ENCODE measurements at places on chromosomes 1 and 21.

DNA sequence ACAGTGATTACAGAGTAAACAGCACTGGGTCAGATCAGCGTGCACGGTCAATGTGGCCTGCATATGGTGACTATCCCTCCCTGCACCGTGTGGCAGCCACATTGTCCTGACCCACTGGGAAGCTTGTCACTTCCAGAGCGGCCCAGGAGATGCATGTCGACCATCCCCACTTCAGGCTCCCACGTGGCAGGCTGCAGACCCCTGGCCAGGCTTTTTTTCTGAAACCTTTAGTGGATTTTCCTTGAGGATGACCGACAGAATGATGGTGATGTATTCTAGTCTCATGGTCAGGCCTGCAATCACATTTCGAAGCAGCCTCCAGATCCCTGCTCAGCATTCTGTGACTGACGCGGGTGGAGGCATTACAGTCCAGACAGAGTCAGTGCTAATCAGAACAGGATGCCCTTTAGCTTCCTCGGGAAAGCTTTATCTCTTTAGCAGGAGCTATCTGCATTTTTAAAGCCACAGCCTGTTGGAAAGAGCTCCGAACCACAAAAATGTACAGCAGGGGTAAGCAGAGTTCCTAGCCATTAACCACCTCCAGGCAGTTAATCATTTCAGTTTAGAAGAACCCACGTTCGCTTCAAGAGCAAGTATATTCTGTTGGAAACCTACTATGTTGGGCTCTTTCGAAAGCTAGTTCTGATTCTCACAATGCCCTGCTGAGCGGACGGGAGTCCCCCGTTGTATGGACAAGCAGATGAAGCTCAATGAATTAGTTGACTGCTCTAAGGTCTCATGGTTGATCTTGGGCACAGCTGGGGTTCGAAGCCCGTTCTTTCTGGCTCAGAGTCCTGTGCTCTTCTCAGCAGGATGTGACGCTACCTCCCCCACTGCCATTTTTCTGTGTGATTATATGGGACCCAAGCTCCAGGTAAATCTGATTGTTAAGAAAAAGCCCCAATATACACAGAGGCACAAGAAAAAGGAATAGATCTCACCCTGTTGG is 56.5 kb downstream of the IRF2BP2 start:
- no peak for DNase-seq

DNA sequence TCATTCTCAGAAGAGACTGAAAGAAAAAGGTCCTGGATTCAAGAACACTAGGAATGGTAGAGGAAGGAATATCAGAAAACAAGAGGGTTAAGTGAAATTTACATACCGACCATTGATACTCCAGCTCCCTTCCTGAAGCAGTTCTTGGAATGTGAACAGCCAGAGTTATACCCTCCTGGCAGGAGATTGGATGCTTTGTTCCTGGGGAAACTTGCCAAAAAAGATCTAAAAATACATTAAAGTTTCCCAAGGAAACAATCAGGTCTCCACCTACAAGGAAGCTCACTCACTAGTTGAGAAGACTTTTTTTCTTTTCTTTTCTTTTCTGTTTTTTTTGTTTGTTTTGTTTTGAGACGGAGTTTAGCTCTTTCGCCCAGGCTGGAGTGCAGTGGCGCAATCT is 91.1 kb downstream of the HLX start:
- no peak for DNase-seq

DNA sequence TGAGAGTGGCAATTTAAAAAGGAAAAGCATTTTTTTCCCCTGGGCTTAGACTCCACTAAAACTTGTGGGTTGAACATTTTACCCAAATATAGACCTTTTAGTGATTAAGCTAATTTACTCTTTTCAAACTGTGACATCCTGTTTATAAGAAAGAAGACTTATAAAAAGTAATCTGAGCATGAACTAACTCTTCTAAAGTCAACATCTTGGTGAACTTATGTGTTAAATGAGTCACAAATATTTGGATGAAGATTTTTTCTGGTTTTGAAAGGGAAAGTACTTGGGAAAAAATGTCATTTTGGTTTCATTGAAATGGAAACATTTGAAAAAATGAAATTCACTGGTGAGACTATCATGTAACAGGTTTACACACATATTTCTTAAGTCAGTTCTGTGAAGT is 109.8 kb downstream of the KCNK2 start:
- DNase-seq, result no peak

- DNase-seq, result no peak
These were observed 87.9 kb downstream of the PTPRU start for GRCh38 chr1:29324202-29324601.

- peak; percentile 74 for DNase-seq
These were observed 4.9 kb upstream of the ALDH4A1 start for GRCh38 chr1:18907021-18907916.

GRCh38 chr1:228172591-228173527 is 7.3 kb downstream of the IBA57 start:
- no peak for DNase-seq

GRCh38 chr1:51875291-51875772 is 3.2 kb downstream of the NRDC start:
- no peak for DNase-seq

DNA sequence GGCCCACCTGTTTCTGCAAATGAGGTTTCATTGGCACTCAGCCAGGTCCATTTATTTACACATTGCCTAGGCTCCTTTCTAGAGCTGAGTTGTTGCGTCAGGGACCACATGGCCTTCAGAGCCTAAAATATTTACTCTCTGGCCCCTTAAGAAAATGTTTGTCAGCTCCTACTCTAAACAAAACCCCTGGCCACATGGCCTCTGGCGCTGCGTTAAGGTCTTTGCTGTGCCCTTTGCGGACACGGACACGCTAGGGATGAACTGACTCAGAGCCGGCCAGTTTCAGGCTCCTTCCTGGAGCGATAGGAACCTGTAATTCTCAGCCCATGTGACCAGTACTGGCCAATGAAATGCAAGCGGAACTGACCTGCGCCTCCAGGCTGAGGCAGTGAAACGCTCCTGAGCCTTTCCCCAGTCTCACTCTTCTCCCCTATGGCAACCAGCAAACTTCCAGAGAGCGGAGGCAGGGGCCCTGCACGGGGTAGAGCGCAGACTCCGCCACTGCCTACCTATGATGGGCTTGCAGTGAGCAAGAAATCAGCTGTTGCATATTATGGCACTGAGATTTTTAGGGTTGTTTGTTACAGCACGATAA is 160.3 kb downstream of the ETS2 start:
- DNase-seq, result no peak

DNA sequence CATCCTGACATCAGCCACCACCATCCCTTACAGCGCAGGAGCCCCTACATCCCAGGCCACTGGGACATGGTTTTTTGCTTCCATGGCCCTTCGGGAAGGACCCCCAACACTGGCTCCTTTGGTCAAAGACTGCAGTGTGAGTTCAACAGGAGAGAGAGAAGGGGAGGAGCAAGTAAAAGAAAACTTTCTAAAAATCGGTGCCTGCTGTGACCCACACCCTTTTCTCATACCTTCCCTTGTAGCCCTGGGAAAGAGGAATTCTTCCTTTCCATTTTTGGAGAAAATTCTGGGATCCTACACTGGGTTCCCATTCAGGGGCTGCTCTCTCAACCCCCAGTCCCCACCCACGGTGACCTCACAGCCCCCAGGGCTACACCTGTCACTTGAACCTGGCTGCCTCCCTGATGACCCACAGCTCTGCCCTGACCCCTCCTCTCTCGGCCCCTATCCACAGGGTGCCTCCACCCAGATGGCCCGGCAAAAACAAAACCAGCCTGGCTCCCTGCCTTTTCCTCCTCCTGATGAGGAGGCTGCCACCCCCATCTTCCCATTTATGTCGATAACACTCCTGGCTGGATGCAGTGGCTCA is 7.6 kb downstream of the PADI4 start:
- no peak for DNase-seq

- DNase-seq, result no peak
These were observed 59.0 kb downstream of the TSEN15 start for GRCh38 chr1:184110272-184111204.

DNA sequence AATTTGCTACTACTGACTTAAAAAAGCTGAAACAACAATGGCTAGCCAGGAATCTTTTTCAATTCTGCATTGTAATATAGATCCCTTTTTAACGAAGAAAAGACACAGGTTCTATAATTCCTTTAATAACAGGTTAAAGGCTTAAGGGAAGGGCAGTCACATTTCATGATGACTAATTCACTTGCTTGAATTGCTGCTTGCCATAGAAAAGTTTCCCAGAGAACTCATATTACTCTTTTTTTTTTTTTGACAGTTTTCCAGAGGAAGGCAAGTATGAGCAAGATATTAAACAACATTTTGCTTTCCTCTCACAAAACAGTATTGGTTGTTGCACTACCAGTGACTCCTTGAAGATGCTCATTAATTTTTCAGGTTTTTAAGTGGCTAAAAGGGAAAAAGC is 60.9 kb downstream of the IL23R start:
- no peak for DNase-seq

GRCh38 chr21:37435711-37436110 is 69.1 kb downstream of the DYRK1A start:
- no peak for DNase-seq

DNA sequence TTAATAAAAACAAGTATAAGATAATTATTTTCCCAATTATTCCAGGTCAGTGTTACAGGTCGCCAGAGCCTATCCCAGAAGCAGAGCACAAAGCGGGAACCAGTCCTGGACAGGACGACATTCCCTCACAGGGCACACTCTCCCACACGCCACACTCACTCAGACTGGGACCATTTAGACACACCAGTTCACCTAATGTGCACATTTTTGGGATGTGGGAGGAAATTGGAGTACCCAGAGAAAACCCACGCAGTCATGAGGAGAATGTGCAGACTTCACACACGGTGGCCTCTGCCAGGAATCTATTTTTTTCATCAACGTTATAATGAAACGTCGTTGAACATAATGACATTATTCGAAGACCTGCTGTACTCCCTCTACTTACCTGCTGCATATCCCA is 20.5 kb upstream of the NRDC start:
- no peak for DNase-seq

DNA sequence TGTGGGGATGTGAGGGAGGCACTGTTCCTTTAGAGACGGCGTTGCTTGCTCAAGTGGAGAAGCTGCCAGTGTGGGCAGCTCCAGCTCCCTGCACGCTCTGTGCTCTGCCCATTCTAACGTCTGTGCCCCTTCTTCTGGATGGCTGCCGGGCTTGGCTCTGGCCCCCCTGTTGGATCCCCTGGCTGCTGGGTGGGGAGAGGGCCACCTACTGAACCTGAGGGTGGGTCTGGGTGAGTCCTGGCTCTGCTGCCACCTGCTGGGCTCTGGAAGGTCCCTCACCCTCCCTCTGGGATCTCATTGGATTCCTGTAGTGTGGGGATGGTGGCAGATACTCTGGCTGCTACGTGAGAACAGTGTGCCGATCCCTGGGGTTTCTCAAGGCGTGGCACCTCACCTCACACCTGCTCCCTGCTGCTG is 5.0 kb downstream of the PFKL start:
- peak; percentile 71 for DNase-seq

DNA sequence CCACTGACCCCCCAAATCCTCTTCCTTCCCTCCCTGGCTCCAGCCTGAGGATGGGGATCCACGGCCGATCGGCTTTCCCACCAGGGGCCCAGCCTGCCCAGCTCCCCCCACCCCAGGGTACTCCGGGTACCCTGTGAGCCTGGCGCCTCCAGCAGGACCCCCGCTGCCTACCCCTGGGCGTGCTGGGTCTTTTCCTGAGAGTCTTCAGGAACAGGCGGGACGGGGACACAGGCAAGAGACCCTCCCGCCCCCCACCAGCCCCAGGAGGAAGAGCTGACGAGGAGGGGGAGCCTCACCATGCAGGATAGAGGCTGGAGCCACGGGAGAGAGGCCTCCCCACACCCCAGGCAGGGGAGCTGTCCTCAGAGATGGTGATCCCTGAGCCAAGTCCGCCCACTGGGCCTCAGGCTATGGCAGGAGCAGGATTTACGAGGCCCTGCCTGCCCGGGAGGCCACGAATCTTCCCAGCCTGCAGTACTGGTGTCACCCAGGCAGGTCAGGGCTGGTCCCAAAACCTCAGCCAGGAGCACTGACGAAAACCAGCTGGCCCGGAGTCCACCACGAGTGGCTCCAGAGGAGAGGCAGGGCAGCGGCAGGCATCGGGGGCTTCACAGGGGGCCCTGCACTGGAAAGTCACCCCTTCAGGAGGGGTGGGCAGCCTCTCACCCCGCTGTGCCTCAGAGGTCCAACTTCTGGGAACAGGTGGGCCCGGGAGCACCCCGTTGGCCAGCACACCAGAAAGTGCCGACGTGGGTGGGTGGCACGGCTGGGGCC is 58.0 kb downstream of the MEGF6 start:
- no peak for DNase-seq

GRCh38 chr1:119613769-119614720 is 34.0 kb downstream of the ZNF697 start:
- DNase-seq, result peak; percentile 65

- DNase-seq, result no peak
These were observed 77.8 kb downstream of the C4BPA start for GRCh38 chr1:207181847-207182246.

- no peak for DNase-seq
These were observed 24.7 kb downstream of the TRIM67 start for GRCh38 chr1:231186356-231187115.

DNA sequence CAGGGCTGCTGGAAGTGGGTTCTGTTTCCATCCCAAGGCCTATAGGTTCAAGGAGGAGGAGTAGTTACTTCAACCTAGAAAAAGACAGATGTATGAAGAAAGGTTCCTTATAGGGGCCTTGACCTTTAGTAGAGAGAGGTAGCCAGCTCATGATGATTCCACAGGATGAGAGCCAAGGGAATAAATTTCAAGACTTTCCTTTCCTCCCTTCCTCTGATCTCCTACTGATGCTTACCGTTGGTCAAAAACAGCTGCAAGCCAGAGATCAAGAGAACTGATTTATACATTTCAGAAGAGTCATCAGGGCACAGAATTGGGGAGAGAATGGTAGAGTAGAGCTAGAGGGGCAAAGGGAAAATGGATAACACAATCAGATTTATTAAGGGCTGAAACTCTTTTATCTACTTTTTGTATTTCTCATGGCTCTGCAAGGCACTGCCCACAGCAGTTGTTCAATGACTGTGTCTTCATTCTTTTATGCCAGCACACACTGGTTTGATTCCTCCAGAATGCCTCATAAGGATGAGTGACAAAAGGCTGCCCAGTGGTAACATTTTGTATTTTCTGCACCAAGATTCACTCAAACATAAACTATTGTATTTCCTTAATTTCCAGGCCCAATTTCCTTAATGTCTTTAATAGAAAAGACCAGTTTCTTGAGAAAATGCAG is 37.4 kb downstream of the AK5 start:
- no peak for DNase-seq

DNA sequence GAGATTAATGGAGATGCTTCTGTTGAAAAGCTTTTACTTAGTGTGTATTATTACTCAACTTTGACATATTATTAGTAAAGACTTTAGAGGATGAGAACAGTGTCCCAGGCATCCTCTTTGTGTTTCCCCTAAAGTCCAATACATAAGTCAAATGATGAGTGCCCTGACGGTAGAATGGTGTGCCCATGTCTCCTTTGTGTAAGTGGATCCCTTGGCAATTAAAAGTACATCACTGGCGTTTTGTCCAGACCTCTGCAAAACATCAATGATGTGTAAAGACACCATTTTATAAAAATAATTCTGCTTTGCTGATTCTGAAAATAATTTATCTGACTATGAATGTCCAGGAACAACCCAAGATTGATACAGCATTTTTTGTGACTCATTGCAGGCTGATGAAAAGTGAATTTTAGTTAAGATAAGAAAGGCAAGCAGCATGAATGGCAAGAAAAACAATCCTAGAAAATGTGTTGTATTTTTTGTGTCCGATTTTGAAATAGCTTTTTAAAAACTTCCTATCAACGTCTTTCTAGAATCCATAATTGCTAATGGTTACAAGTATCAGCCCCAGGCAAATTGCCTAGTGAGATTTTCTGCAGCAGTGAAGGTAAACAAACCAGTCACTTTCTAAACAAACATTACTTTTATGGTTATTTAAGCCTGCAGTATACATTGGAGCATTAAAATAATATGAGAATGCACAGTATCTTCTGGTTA is 251.5 kb downstream of the PTPRC start:
- no peak for DNase-seq
